ENCODE measurements at places on chromosomes 2 and 18.

- DNase-seq = peak; percentile 86
Measured at GRCh38 chr2:199160677-199161465, 296.9 kb downstream of the SATB2 start.

- DNase-seq = peak; percentile 62
Measured at GRCh38 chr2:118443596-118443995, 355.3 kb downstream of the INSIG2 start.

- no peak for DNase-seq
Measured at GRCh38 chr2:96574364-96574763, 37.8 kb downstream of the ARID5A start.

DNA sequence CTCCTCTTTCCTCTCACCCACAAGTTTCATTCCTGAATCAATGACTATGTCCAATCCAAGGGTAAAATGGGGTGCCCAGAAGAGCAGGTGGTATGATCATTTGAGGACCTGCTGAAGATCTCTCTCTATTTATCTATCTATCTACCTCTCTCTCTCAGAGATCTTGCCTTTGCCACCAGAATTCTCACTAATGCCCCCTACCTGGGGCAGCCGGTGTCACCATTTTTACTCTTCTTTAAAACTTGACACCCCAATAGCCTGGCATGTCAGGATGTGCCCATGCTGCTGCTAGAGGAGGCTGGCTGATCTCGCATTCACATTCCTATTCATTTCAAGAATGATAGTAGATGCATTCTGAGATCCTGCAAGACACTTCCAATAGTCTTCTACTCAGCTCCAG lies 24.3 kb upstream of the RPIA start:
- no peak for DNase-seq

- peak; percentile 12 for DNase-seq
Measured at GRCh38 chr2:200223205-200223784, 83.2 kb upstream of the SPATS2L start.

DNA sequence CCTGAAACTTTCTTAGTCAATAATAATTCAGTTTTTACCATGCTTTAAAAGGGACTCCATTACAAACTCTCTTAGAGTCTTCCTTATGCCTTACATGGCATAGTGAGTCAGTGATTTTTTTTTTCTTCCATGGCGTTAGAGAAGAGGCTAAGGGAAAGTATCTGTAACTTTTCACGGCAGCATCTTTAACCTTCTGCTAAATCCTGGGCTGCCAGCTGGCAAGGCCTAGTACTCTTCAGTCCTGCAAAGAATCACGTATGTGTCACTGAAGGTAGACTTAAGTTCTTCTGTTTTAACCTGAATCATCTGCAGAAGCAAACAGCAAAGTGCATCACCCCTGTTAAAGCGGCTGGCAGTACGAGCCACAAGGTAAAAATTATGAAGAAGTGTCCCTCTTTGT lies 286.3 kb upstream of the FN1 start:
- no peak for DNase-seq

- DNase-seq = peak; percentile 78
Measured at GRCh38 chr2:224086226-224086914, 47.3 kb upstream of the SERPINE2 start.

GRCh38 chr18:10138719-10139118 lies 224.9 kb downstream of the VAPA start:
- no peak for DNase-seq

- peak; percentile 86 for DNase-seq
Measured at GRCh38 chr18:79790996-79791972, 6.5 kb upstream of the KCNG2 start.

DNA sequence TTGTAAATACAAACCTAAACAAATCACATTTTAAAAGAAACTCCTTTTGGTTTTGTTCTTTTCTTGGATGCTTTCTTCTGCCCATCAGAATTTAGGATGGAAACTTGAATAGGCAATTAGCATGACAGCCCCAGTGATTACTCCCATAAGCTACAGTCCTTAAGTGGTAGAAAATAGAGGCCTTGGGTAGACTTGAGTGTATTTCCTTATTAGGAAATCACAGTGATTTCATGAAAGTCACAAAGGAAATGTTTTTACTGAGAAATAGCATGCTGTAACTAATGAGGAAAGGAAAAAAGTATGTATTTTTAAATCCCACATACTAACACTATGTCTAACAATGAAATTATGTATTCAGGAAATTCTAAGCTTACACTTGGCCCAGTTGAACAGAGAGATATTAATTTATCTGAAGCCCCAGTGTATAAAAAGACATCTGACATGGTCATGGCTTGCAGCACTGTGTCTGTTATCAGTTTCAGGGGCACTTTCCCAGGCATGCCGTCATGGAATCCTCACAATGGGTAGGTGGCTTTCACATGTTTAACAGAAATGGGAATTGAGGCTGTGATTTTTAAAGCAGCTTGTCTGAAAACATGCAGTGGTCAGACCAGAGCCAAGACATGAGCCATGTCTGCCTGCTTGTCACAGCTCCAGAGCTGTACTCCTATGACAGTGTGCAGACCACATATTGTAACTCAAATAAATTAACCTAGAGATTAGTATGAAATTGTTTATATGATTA lies 79.7 kb upstream of the TRIB2 start:
- no peak for DNase-seq

DNA sequence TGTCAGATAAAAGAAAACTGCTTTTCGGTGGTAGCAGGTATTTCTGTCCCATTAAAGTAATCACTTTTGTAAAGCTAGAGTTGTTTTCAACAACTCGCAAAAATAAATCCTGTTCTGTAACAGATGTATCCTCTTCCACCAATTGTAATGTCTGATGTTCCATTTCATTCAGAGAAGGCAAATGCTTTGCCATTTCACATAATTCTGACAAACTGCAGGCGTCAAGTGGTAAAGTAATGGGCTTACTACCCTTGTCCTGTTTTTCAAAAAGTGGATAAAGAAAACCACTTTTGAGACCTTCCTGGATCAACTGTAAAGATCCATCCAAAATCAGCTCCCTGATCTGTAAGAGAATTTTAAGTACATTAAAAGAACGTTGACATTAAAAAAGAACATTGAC lies 16.6 kb downstream of the METTL4 start:
- DNase-seq = no peak

GRCh38 chr18:47150029-47150823 lies at the start of gene HDHD2:
Gene HDHD2, minus strand, starts transcription at chr18:47150500. Its CDS starts 14,061 bp downstream, at chr18:47136439.
- peak; percentile 58 for DNase-seq

DNA sequence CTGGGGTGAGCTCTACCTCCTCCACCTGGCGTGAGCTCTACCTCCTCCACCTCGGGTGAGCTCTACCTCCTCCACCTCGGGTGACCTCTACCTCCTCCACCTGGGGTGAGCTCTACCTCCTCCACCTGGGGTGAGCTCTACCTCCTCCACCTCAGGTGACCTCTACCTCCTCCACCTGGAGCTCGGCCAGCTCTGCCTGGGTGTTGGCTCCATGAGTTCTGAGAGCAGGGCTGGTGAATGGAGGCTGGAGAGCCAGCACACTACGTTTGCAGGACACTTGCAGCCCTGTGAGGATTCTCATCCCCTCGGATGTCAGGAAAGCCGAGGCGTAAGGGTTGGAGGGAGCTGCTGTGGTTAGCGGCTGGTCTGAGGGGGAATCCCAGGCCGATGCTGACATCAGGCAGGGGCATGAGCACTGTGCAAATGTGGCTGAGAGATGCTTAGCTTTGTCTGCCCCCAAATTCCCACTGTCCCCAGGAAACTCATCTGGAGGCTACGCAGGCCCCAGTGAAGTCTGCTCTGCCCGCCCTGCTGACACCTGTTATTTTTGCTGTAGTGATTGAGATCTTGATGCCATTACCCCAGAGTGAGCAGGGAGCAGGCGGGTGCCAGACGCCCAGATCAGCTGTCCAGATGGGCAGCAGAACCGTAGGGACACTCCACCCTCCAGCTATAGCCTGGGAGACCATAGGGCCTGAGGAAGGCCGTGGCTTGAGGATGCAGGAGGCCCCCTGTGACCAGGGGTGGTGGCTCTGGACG lies 3.3 kb downstream of the CROCC2 start:
- DNase-seq = no peak

- no peak for DNase-seq
Measured at GRCh38 chr2:164288235-164288634, 333.0 kb downstream of the GRB14 start.

DNA sequence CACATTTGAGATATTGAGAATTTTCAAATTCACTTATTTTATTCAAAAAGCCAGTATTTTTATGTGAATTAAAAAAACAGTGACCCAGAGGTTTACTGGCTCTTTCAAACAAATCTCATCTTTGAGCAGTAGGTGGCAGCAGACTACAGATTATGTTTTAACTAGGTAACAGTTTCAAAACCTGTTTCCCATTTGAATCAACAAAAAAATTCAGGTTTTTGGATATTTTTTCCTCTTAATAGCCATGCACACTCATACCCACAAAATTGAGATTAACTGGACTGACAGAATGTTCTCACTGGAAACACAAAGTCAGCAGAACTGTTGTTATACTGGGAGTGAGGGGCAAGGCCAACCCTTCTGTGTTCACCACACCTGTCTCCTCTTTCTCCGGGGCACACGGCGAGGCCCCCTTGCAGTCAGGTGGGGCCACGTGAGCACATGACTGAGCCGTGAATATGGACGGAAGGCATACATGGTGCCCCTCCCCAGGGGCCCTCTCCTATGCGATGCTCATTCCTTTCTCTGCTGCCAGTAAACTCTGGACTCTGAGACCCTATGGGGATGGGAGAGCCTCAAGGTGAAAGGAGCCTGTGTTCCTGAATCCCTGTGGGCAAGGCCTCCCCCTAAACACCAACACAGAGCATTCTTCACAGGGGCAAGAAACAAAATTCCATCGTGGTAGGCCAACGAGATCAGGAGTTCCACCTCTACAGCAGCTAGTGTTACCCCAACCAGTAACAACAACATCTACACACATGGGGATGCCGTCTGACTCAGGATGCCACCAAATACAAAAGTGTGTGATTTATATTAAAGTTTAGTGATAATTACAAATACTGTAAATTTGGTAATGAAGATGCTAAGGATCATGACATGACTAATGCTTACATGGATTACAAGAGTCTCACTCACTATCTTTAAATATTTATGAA lies 80.4 kb downstream of the LPIN2 start:
- peak; percentile 18 for DNase-seq

- DNase-seq = no peak
Measured at GRCh38 chr2:232432598-232433184, 23.3 kb upstream of the ALPI start.

DNA sequence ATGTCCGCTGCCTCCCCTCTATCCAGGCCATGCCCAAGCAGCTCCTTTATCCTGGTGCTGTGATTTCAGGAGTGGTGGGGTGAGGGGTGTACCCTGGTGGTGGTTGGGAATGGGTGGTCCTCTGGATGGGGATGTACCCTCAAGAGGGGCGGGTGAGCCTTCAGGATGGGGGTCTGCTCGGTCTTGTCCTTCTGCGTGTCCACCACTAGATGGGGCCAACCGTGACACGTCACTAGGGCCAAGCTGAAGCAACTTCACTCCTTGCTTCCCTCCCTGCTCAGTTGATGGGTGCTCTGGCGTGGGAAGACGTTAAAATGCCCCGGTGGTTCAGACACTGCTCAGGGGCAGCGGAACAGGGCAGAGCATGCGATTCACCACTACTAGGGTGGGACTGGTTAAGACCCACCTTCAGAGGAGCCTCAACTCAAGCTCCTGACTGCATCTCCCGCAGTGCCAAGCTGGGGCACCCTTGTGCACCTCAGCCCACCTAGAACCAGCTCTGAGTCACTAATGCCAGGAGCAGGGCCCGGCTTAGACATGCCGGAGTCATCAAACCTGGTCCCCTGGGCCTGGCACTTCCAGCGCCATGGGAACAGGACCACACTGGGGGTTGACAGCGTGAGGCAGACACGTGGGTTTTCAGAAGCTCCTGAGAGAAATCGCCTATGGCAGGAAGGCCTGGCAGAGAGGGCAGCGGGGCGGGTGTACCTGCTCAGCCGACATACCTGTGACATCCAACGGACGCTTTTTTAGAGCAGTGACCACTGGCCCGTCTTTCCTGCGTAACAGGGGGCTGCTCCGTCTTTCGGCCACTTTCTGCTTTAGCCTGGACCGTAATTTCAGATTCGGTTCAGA lies 256.7 kb downstream of the HDAC4 start:
- DNase-seq = no peak

- no peak for DNase-seq
Measured at GRCh38 chr2:131044075-131044756, 49.0 kb downstream of the FAM168B start.

GRCh38 chr2:198628596-198628995 lies 824.2 kb downstream of the PLCL1 start:
- DNase-seq = no peak

DNA sequence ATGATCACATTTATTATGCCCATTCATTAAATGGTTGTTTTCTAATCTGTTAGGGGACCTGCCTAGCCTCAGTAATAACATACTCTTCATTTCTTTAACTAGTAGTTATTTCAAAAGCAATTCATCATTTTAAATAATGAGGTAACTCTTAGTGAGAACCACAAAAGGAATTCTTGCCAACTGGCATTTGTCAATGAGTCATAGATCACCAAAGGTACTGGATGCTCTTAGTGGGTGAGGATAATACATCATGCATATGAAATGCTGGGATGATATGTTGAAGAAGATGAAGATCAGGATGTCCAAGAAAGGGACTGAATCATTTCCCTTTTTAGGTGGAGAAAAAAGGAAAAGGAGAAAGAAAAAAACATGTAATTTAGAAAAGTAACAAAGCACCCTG lies 826.2 kb upstream of the DDX18 start:
- peak; percentile 55 for DNase-seq

GRCh38 chr18:12283256-12283655 lies 24.8 kb upstream of the TUBB6 start:
- DNase-seq = peak; percentile 34

DNA sequence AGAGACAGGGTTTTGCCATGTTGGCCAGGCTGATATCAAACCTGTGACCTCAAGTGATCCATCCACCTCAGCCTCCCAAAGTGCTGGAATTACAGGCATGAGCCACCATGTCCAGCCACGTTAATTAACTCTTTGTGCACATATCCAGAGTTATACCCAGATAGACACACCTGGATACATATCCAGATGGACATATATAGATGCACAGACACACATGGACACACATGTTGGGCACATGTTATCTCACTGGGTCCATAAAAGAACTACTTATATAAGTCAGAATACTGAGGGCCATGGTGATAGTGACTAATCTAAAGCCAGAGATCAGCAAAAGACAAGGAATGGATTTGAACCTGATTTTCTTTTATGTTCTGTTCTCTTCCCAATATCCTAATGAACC lies 158.6 kb downstream of the IRS1 start:
- DNase-seq = no peak

DNA sequence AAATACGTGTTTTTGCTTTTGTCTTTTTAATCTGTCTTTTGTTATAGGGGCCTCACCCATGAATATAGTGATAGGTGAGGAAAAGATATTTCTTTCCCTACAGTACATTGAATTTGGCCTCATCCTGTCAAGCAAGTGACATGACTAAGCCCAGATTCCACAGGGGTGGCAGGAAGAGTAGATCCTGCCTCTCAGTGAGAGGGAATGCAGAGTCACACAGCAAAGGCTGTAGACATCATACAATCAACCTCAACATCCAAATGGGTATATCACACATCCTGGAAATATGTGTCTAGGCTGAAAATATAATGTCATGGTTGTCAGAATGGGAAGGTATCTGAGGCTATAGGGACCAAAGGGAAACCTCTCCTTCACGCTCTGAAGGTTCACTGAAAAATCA lies 269.6 kb downstream of the CDH20 start:
- peak; percentile 52 for DNase-seq

GRCh38 chr2:101571951-101572350 lies 97.0 kb upstream of the RFX8 start:
- no peak for DNase-seq

GRCh38 chr2:158781353-158781961 lies 13.7 kb upstream of the DAPL1 start:
- DNase-seq = peak; percentile 30

GRCh38 chr2:241049739-241050623 lies 51.6 kb downstream of the SNED1 start:
- no peak for DNase-seq

Measured in RCC 7860 (cell line).